ENCODE measurements at places on chromosomes 2 and 18. TPM values are rescaled to one million over a fixed set of nuclear protein-coding genes. Genes with fewer than 3 reads are reported as not detected.

The UPP2 gene
- not detected for total RNA-seq

The EGR4 gene
- not detected for total RNA-seq

The WNT10A gene
- not detected for total RNA-seq

The GAL3ST2 gene
- total RNA-seq: not detected

The FIGN gene
- 2.4 TPM for total RNA-seq

The OTX1 gene
- 0.74 TPM for total RNA-seq

The MDH1B gene
- total RNA-seq: 0.42 TPM

The ATIC gene
- total RNA-seq: 13.1 TPM

The VIT gene
- total RNA-seq: 0.31 TPM

The ZC3H8 gene
- total RNA-seq: 54.2 TPM

The DYNAP gene
- not detected for total RNA-seq

The NEB gene
- 0.03 TPM for total RNA-seq

The CXCR4 gene
- 0.22 TPM for total RNA-seq

The OLA1 gene
- 122 TPM for total RNA-seq

The ACTR2 gene
- 150 TPM for total RNA-seq

The MPV17 gene
- total RNA-seq: 88.0 TPM

The PID1 gene
- total RNA-seq: 2.1 TPM

The HOXD8 gene
- 16.8 TPM for total RNA-seq

The ESPNL gene
- 6.9 TPM for total RNA-seq

The SULT1C4 gene
- total RNA-seq: 1.7 TPM

The FER1L5 gene
- not detected for total RNA-seq

The WDCP gene
- 18.0 TPM for total RNA-seq

The C2orf78 gene
- total RNA-seq: 0.03 TPM
